Central memory CD8-positive, alpha-beta T cell (primary cell): ENCODE measurements at places on chromosomes 7 and 10.

- no peak for DNase-seq
Measured at GRCh38 chr7:100215895-100216294, 3.9 kb upstream of the PVRIG start.

DNA sequence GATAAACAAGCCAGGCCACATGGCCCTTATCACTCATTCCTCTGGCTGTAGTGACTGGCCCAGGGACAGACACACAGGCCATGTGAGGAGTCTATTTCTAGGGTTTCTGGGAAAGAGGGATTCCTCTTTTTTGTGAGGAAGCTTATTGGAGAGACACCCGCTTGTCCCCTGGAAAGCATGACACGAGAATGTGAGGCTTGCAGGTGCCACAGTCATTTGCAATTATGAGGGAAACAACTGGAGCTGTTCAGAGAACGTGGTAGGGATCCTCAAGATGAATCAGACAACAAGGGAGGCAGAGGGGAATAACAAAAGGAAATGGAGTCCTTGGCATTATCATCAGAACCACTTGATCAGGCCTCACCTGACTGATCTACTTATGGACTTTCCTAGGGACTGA is 64.5 kb downstream of the ADCYAP1R1 start:
- no peak for DNase-seq

DNA sequence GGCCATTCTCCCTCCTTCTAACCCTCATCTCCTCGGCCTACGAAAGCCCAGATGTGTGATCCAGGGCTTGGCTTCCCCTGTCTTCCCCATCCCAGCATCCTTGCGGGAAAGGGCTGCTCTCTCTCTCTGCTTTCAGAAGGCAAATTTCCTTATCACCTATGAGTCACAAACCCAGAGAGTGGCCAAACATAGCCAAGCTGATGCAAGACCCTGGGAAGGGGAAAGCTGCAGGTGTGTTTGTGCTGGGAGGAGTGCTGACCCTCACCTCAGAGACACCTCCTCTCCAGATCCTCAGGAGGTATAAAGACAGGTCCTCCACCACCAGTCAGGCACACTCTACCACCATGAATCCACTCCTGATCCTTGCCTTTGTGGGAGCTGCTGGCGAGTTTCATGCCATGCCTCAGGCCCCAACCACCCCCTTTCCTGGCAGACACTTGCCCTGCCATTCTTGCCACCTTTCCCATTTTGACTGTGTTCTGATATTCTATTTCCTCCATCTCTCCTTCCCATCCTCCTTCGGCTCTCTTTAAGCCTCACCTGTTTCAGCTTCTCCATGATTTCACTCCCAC is 10.6 kb upstream of the PRSS2 start:
- no peak for DNase-seq

- DNase-seq = no peak
Measured at GRCh38 chr10:1102416-1102815, 46.2 kb downstream of the WDR37 start.

- no peak for DNase-seq
Measured at GRCh38 chr10:130246113-130246512, 109.9 kb downstream of the GLRX3 start.
